ENCODE measurements at places on chromosomes 5 and 9. TPM values are rescaled to one million over a fixed set of nuclear protein-coding genes. Genes with fewer than 3 reads are reported as not detected.

MAN2A1 gene
- polyA plus RNA-seq: 56.2 TPM

SHLD3 gene
- 3.2 TPM for polyA plus RNA-seq

GPRIN1 gene
- polyA plus RNA-seq: 0.56 TPM

SPEF2 gene
- 1.2 TPM for polyA plus RNA-seq

PCDH12 gene
- not detected for polyA plus RNA-seq

SPOUT1 gene
- 45.8 TPM for polyA plus RNA-seq

GRK6 gene
- polyA plus RNA-seq: 13.2 TPM

ACOT12 gene
- polyA plus RNA-seq: not detected

CAAP1 gene
- polyA plus RNA-seq: 10.9 TPM

STX17 gene
- 8.3 TPM for polyA plus RNA-seq

DNA sequence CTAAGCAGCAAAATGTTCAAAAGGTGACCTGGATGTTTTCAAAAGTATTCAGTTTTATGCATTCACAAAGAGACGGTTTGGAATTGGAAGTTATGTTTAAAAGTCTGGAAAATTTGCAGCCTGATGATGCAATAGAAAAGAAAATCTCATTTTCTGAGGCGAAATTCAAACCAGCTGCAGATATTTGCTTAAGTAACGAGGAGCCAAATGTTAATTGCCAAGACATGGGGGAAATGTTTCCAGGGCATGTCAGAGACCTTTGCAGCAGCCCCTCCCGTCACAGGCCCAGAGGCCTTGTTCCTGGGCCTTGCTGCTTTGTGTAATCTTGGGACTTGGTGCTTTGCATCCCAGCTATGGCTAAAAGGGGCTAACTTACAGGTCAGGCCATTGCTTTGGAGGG is 228.2 kb downstream of the MAN2A1 start:
- peaks cover 14% of the 10 kb centered on the region for H3K4me1 ChIP-seq
- no peak for DNase-seq
- H3K4me3 ChIP-seq: no peak overlapping the region
- no peak overlapping the region for H3K27ac ChIP-seq
- no peaks in the 10 kb centered on the region for H3K36me3 ChIP-seq

DNA sequence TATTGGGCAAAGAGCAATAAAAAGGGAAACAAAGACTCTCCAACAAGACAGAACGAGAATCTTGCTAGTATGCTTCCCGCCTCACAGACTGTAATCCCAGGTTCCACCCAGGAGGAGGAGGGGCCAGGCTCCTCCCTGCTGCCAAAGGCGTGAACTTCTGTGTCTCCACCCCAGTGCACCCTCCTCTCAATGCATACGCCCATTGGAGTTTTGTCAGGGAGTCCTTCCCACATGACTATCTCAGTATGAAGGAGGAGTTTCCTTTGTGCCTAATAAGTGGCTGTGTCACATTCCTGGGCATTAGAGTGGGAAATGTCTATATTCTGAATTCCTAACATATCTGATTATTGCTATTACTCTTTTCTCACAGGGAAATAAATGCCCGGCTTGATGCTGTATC is 106.4 kb upstream of the DHFR start:
- DNase-seq: no peak
- H3K4me1 ChIP-seq: no peaks in the 10 kb centered on the region
- no peak overlapping the region for H3K4me3 ChIP-seq
- H3K27me3 ChIP-seq: no peaks in the 10 kb centered on the region

DNA sequence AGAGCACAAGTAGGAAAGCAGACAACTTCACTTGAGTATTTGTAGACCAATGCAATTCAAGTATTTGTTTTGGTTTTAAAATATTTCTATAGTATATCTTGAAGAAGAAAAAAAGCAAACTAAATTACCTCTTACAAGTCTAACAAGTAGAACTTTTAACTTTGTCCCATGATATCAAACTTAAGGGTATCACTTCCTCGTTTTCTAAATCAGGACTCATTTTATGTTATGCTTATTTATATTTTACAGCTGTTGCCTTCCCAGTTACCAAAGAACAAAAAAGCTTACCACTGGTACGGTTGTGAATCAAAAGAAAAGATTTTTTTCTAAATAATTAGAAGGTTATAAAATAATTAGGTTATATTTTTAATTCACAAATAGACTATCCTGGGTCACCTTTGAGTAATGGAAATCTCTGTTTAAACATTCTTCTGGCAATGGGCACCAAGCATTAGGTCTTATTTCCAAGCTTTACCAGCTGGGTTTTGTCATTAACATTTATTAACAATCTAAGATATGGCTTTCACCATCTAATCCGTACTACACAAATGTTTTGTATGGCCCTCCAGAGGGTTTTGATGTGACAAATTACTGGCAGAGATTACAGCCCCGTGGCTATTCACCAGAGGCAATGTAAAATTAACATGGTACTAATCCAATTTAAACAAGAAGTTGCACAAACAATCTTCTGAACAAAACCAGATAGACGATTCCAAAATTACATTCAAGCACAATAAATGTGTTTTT is 63.6 kb downstream of the CEP120 start:
- no peaks in the 10 kb centered on the region for H3K4me1 ChIP-seq
- no peaks in the 10 kb centered on the region for H3K27me3 ChIP-seq
- H3K4me3 ChIP-seq: no peak overlapping the region
- H3K27ac ChIP-seq: no peak overlapping the region
- DNase-seq: no peak

DNA sequence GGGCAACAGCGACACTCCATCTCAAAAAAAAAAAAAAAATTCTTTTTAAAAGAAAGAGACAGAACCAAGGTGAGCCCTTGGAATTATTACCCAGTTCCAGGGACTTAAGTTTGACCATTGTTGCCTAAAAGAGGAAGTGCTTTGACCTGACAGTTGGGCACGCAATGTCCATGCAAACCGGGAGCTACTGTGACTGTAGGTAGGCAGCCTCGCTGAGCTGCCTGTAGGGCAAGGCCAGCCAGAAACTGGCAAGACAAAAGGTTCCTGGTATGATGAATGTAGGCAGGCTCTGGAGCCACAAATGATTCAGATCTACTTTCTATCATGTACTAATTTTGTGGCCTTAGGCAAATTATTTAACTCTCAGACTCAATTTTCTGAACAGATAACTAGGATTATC is 334.8 kb upstream of the ZNF462 start:
- DNase-seq: no peak
- no peak overlapping the region for H3K4me3 ChIP-seq
- no peaks in the 10 kb centered on the region for H3K27me3 ChIP-seq
- no peaks in the 10 kb centered on the region for H3K4me1 ChIP-seq
- no peaks in the 10 kb centered on the region for H3K36me3 ChIP-seq

DNA sequence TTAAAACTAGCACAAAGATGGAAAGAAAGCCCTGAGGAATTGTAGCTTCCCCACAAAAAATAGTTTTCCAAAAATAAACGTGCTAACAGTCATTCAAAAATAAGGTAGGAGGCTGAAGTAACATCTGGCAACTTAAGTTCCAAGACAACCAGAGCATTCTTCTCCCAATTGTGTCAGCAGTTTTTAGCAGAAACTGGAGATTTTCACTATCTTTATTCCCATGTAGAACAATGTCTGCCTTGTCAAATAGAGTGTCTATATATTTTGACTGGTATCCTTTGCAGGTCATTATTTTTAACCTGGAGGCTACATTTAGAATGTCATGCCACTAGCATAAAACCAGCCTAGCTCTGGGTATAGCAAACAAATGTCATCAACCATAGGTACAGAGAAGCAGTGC is 10.8 kb downstream of the TYRP1 start:
- H3K4me1 ChIP-seq: no peaks in the 10 kb centered on the region
- DNase-seq: no peak

DNA sequence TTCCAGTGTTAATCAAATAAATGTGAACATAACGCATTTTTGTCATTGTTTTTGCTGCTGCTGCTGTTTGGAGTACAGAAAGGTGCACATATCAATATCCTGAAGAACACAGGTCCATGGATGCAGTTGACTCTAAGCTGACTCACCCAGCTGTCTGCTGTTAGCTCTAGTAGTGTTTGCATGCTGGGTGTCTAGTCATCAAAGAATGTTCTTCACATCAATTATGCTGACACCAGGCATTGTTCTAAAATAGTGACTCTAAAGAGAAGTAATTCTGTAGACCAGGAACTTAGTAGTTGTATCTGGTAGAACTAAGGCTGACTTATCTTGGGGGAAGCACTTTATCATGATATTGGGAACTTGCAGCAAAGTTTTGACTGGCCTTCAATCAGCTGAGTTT is 55.7 kb upstream of the DPYSL3 start:
- no peak overlapping the region for H3K27ac ChIP-seq
- peak; percentile 17 for DNase-seq
- H3K4me1 ChIP-seq: no peaks in the 10 kb centered on the region
- no peaks in the 10 kb centered on the region for H3K36me3 ChIP-seq
- H3K27me3 ChIP-seq: no peaks in the 10 kb centered on the region

DNA sequence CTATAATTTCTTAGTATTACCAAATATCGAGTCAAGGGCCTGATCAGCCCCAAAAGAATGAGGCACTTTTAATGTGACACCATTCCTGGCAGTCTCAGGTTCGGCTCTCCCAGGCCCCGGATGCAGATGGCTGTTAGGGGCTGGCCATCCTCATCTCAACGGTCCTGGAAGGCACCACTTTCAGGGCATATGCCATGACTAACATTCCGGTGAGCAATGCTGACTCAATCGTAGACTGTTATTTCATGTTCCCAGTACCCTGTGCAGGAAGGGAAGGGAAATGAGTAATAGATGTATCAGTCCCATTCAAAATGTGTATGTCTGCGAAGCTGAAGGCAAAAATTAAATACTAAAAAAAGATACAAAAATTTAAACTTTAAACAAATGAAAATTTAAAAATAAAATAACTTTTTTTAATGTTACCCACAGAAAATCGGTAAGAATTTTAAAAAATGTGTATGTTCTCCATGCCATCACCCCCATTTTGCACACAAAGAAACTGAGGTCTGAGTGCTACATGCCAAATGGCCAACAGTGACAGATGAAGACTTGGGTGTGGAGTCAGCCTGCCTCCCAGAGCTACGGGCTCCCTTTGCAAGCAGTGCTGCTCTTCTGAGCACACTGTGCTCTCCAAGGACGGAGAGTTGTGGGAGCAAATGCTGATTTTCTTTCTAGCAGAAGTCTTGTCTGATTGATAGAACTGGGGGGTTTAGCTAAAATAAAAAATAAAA is 79.0 kb downstream of the GLDC start:
- H3K4me1 ChIP-seq: no peaks in the 10 kb centered on the region
- H3K27me3 ChIP-seq: no peaks in the 10 kb centered on the region
- H3K27ac ChIP-seq: no peak overlapping the region
- H3K4me3 ChIP-seq: no peak overlapping the region
- peaks cover 17% of the 10 kb centered on the region for H3K36me3 ChIP-seq
- DNase-seq: no peak

DNA sequence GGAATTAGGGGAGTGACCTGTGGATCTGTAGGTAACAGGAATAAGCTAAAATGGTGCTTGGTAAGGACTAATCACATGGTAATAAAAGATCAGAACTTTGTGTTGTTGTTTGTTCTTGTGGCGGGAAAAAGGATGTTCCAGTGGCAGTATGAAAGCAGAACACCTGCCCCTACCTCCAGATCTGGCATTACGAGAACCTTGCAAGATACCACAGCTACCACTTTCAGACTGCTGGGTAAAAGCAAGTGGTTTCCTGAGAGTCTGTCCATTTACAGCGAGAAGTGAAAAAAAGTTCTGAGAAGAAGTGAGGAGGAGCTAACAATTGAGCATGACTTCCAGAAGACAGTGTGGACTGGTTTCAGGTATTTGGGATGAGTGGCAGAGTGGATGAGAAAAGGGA is 252.5 kb downstream of the TLE4 start:
- no peaks in the 10 kb centered on the region for H3K4me1 ChIP-seq
- H3K27ac ChIP-seq: no peak overlapping the region
- no peak for DNase-seq
- no peak overlapping the region for H3K4me3 ChIP-seq
- no peaks in the 10 kb centered on the region for H3K27me3 ChIP-seq

GRCh38 chr5:172477466-172477865 is 23.1 kb upstream of the SH3PXD2B start:
- no peaks in the 10 kb centered on the region for H3K27me3 ChIP-seq
- DNase-seq: no peak
- no peak overlapping the region for H3K27ac ChIP-seq
- no peaks in the 10 kb centered on the region for H3K36me3 ChIP-seq
- no peak overlapping the region for H3K4me3 ChIP-seq
- 0 out of 2 replicates have a peak, but pooled peaks cover 5% of the 10 kb centered on the region for H3K4me1 ChIP-seq

DNA sequence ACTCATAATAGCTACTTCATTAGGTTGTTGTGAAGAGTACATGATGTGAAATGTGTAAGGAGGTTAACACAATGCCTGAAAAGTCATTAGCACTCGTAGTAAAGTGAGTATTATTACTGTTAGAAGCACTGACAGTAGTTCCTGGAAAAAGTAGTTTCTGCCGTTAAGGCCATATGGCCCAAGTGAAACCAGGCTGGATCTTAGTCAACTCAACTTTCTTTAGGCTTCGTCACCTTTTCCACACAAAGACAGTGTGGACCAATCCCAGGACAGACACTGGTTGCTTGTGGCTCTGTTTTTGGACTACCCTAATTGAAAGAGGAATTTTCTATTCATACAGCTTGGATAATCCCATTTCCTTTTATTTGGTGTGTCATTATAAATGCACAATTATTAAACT is 29.4 kb upstream of the CKMT2 start:
- no peaks in the 10 kb centered on the region for H3K27me3 ChIP-seq
- DNase-seq: no peak
- H3K27ac ChIP-seq: no peak overlapping the region
- no peak overlapping the region for H3K4me3 ChIP-seq
- H3K36me3 ChIP-seq: peaks cover 20% of the 10 kb centered on the region
- H3K4me1 ChIP-seq: no peaks in the 10 kb centered on the region

DNA sequence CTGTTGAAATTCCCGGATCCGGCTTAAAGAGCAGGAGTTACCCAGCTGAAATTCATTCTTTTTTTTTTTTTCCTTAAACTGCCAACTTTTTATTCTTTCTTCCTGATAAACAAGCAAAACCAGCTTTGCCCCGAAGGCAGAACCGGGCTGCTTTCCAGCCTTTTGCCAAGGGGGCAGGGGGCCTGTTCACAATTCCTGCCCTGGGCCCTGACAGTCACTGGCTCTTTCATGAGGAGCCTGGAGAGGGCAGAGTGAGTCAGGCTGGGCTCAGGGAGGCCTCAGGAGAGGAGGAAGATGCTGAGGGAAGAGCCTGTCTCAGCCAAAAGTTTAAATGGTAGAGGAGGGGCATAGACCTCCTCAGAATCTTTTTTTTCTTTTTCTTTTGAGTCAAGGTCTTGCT is 4.8 kb downstream of the GLIPR2 start:
- no peak for DNase-seq
- H3K27ac ChIP-seq: no peak overlapping the region
- H3K4me1 ChIP-seq: peaks cover 26% of the 10 kb centered on the region
- peaks cover 37% of the 10 kb centered on the region for H3K27me3 ChIP-seq
- no peak overlapping the region for H3K4me3 ChIP-seq

DNA sequence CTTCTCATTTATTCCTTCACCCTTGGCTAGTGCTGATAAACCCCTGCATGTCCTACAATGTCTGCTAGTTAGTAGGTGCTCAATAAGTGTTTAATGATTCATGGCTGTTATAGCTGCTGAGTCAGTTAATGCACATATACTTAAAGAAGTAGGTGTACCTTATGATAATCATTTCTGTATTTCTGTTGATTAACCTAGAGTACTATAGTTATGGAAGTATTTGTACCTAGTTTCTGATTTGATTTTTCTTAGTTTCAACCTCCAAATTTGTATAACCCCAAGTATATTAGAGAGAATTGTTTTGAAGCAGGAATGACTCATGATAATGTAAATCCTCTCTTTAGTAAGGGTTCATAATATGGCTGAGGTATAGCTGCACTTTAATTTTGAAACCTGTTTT is 8.9 kb downstream of the SMAD5 start:
- H3K4me1 ChIP-seq: peaks cover 66% of the 10 kb centered on the region
- no peak overlapping the region for H3K27ac ChIP-seq
- DNase-seq: no peak

- H3K4me1 ChIP-seq: no peaks in the 10 kb centered on the region
- H3K36me3 ChIP-seq: no peaks in the 10 kb centered on the region
- no peaks in the 10 kb centered on the region for H3K27me3 ChIP-seq
- peak; percentile 21 for DNase-seq
Measured at GRCh38 chr5:148290271-148291195, 21.7 kb upstream of the SPINK7 start.
